ENCODE measurements at places on chromosomes 5 and 9.

DNA sequence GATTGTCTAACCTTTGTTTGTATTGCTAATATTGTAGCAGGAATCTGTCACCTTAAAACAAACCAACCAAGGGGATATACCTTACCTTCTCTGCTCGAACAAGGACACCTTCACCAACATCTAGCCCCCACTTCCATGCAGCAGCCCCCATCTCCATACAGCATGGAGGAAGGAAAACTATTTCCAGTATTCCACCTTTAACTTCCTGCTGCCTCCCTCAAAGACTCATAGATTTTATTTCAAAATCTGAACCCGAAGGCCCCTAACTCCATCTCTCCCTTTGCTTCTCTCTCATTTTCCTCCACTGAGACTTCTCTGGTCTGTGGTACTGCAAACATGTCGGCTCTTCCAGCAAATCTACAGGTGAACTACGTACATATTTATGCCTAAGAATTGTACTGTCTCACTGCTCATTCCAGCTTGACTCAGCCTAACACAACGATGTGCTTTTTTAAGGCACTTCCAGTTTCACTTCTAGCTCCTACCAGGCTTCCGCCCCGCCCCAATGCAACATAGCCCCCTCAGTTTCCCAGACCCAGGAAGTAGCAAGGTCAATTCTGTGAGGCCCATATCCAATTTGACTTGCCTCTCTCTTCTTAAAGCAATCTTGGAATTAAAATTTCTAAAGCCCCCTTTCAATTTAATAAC, 70.7 kb upstream of the RNF38 start:
- H3K4me1 ChIP-seq, result peaks cover 12% of the 10 kb centered on the region
- H3K27me3 ChIP-seq, result no peaks in the 10 kb centered on the region
- peak; percentile 73 for DNase-seq

GRCh38 chr5:125576822-125577221, 830.4 kb upstream of the ZNF608 start:
- no peak overlapping the region for H3K4me3 ChIP-seq
- H3K27me3 ChIP-seq, result no peaks in the 10 kb centered on the region
- no peak overlapping the region for H3K27ac ChIP-seq
- H3K4me1 ChIP-seq, result peaks cover 4% of the 10 kb centered on the region
- H3K36me3 ChIP-seq, result no peaks in the 10 kb centered on the region

DNA sequence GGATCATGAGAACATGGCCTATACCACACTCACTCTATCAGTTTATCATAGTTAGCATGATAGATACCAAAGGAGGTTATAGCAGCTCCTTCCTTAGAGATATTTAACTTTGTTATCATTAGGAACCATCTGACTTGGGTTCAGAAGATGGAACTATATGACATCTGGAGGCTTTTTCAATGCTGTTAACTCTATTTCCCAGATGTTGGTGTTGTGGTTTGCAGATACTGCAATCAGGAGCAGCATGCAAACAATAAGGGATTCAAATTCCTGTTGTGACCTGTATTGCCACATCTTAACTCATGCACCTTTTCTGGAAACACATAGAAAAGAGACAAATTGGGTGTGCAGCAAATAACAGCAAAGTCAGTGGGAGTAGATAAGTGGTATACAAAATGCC, 201.7 kb downstream of the NNT start:
- no peak for DNase-seq
- no peaks in the 10 kb centered on the region for H3K4me1 ChIP-seq
- no peak overlapping the region for H3K27ac ChIP-seq
- no peaks in the 10 kb centered on the region for H3K27me3 ChIP-seq

DNA sequence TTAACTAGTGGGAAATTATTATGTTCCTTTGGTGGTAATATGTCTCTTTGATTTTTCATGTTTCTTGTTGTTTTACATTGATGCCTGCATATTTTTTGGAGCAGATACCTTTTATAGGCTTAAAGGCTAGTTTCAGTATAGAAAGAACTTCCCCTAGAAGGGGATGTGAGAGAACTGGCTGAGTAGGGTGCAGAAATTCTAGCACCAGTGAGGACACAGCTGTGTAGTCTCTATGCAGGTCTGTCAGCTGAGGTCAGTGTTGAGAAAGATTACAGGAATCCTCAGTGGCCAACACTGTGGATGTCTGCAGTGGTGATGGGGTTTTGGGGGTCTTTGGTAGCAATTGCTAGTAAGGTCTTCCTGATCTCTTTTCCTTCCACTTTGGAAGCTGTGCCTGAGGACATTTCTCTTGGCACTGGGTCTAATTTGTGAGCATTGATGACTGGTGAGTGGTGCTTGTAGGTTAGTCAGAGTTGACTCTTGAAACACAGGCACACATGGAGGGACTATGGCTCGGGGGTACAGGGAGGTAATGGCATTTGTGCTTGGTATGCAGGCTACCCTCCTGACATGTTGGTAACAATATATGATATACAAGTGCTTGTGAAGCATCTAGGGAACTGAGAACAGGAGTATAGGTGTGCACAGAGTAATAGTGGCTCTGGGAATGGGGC, 221.4 kb downstream of the SPATA31D1 start:
- DNase-seq, result no peak
- H3K27me3 ChIP-seq, result no peaks in the 10 kb centered on the region
